ENCODE measurements at places on chromosomes 2 and 18. TPM values are rescaled to one million over a fixed set of nuclear protein-coding genes. Genes with fewer than 3 reads are reported as not detected.

The NAGK gene
- polyA plus RNA-seq: 79.9 TPM

The MOGAT1 gene
- not detected for polyA plus RNA-seq

- DNase-seq: no peak
Measured at GRCh38 chr2:208620487-208620978, 213.9 kb downstream of the PTH2R start.

DNA sequence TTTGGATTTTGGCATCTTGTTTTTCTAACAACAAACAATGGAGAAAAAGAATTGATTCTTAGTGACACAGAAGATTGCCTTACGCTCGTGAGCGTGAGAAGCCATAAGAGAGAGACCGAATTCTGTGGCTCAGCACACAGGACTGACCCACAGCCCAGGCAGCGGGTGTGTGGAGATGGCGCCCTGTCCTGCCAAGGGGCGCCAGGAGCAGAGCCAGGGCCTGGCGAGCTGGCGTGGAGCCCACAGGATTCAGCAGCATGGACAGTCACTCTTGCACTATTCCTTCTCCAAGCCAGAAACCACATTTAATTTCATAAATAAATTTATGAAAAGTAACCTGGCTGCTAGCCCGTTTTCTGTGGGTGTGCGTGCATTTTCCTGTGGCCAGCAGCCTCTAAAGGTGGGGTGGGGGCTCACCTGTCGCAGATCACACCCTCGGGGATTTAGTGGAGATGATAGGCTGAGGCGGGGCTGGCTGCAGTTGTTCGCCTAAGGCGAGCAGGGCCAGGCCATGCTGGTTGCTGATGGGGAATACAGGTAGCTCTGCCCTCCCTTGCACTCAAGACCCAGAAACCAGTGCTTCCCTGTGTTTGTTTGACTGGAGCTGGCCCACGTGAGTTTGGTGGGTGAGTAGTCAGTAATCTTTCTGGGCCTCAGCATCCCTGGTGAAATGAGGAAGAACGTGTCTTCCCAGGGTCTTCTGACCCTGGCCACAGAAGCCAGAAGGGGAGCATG lies 46.2 kb downstream of the FAM168B start:
- DNase-seq: no peak

DNA sequence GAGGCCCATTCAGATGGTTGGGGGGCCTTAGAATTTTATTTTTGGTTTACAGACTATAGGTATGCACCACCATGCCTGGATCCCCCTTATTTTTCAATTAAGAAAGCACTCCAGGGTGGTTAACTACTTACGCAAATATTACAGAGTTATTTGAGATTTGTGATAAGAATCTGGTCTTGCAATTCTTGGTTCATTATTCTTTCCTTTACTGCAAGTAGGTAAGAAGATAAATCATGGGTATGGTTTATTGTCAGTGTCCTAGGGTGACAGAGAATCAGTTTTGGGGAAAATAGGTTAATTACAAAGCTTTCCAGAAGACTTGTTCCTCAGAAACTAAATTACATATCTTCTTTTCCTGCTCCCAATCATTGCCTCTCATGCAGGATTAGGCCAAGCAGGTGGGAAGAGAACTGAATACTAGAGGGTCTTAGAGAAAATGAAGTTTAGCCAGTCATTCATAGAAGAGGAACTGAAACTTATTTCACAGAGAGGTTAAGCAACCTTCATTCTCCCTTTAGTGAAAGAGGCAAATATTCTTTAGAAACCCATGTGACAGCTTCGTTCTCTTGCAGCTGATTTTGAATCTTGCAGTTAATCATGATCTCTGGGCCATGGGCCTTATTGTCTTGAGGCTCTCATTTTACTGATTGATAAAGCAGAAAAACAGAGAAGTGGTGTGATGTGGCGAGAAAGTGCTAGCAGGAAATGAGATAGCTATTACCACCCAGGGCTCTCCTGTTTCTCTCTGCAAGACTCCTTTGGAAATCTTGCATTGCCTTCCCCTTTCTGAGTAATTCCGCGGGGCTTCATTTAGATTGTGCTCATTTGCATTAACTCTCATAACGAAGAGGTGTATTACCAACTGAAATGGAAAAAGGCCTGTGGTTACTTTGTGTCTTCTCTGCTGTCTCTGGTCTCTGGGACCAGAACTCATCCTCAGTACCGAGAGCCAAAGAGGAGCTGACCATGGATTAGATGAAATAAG lies 44.8 kb upstream of the ARHGAP25 start:
- no peak for DNase-seq

DNA sequence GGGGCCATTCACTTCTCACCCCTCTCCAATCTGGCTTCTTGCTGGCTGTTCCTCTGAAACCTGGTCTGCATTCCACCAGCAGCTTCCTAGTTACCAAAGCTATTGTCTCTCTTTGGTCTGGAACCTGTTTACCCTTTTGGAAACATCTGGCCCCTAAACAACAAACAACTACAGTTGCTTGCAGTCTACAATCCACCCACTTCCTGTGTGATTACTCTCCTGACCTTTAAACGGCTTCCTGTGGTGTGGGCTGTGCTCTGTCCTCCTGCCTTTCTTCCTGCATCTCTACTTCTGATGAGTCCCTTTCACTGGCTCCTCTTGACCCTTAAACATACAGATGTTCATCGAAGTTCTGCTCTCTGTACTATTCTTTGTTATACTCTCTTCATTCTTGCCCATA lies 303.8 kb downstream of the TDRD15 start:
- DNase-seq: no peak

- DNase-seq: no peak
Measured at GRCh38 chr18:51425475-51425874, 228.0 kb upstream of the MEX3C start.

GRCh38 chr2:39636306-39636705 lies 29.4 kb upstream of the TMEM178A start:
- DNase-seq: no peak

DNA sequence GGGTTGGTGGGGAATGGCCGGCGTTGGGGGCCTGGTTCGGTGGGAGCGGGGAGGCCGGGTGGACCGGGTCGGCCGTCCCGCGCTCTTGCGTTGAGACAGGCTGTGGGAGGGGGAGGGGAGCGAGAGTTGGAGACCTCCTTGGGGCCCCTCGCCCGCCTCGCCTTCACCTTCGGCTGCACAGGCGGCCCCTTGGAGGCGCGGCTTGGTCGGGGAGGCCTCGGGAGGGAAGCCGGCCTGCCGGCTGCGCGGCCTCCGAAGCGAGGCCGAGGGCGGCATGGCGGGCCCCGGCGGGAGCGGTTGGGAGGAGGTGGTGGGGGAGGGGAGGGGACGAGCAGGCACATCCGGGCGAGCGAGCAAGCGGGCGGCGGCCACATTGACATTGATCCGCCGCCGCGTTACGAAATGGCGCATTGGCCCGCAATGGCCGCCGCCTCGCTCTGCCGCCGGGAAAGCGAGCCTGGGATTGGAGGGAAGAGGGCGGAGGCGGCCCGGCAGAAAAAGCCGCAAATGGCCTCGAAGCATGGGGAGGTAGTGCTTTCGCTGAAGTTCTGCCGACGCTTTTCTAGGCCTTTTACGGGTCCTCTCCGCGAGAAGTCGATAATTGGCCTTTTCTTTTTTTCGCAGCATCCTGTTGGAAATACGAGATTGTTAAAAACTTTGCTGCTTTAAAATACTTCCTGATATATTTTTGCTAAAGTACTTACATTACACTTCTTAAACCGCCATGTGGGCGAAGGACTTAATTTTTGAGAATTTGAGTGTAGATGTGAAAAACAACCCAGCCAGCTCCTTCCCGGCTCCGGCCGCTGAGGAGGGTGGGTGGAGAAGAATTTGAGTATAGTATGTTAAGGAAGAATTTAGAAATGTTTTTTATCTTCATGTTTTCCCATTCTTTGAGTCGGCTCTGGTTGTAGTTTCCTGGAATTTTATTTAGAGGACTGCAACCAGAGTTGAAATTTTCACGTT lies 580 bp downstream of the HNRNPA3 start:
- DNase-seq: peak; percentile 72

DNA sequence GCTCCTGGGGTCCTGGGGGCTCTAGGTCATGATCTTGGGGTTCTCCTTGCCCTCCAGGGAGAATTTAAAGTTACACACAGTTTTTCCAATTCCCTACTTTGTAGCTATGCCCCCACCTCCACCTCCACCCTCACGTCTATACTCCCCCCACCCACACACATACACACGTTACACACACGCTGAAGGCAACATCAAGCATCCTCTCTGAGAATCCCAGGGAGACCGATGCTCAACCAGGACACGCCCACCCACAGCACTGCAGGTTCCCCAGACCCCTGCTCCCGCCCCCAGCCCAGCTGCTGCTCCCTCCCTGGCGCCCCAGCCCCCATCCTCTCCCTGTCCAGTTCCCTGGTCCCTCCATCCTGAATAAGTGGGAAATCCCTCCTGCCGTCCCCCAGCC lies 6.4 kb upstream of the TNS1 start:
- no peak for DNase-seq

DNA sequence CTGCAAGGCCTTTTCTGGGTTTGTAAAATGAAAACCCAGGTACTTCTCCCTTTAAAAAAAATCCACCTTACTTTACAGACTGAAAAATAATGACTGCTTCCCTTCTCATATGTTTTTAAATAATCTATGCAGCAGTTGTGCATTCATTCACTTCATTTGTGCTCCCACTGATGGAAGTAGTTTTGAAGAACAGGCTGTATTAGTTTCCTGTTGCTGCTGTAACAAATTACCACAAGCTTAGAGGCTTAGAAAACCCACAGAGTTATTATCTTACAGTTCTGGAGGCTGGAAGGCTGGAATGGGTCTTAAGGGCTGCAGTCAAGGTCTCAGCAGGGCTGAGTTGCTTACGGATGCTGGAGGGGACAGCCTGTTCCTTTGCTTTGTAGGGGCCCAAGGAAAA lies 335.0 kb downstream of the TGIF1 start:
- DNase-seq: no peak
